T-helper 1 cell (primary cell): ENCODE measurements at places on chromosomes 13 and 19.

DNA sequence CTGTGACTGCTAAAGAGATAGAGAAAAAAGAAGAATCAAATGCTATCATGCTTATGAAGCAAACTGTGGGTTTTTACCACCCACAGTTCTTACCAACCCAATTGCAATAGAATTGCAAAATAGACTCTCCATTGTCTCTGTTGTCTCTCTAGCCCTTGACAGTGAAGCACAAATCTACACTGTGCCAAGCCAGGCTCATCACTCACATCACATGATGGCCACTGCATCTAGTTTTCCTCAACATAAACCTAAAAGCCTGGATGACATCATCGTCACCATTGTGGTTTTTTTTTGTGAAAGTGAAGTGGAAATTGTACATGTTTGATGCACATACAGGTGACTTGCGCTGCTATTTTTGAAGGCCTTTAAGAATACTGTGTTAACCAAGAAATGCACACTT lies 56.1 kb downstream of the KL start:
- DNase-seq: no peak

- DNase-seq: no peak
Measured at GRCh38 chr13:78160793-78161192, 242.2 kb upstream of the EDNRB start.

- DNase-seq: no peak
Measured at GRCh38 chr19:55152017-55152416, 3.0 kb upstream of the TNNT1 start.

GRCh38 chr19:5547881-5548280 lies 19.9 kb downstream of the TINCR start:
- no peak for DNase-seq

DNA sequence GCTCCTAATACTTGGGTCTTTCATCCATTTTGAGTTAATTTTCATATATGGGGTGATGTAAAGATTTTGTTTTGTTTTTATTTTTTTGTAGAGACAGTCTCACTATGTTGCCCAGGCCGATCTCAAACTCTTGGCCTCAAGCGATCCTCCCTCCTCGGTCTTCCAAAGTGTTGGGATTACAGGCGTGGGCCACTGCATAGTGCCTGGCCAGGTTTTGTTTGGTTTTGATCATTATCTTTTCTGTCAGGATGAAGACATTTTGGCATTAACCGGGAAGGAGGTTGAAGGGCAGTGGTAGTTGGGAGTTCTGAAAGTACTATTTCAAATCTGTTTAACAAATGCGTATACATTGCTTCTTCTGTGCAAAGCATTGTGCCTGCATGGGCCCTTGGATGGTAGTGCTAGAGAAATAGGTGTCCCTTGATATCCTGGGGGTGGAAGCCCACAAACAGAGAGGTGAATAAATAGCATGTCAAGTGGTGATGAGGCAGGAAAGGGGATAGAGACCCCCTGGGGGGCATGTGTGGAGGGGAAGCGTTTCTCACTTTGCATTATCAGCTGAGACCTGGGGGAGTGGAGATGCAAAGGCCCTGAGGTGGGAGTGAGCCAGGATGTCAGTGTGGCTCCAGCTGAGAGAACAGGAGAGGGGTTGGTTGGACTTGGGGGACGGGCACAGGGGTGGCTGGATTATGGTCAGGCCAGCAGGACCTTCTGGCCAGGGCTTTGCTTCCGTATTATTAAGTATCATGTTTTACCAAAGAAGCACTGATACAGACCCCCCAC lies 41.4 kb downstream of the GATAD2A start:
- DNase-seq: no peak

GRCh38 chr13:39023761-39024160 lies 14.1 kb downstream of the PROSER1 start:
- no peak for DNase-seq
